ENCODE measurements at places on chromosomes 4 and X.
A peak's percentile ranks its signal among the peaks of the same experiment; 100 is the strongest.

DNA sequence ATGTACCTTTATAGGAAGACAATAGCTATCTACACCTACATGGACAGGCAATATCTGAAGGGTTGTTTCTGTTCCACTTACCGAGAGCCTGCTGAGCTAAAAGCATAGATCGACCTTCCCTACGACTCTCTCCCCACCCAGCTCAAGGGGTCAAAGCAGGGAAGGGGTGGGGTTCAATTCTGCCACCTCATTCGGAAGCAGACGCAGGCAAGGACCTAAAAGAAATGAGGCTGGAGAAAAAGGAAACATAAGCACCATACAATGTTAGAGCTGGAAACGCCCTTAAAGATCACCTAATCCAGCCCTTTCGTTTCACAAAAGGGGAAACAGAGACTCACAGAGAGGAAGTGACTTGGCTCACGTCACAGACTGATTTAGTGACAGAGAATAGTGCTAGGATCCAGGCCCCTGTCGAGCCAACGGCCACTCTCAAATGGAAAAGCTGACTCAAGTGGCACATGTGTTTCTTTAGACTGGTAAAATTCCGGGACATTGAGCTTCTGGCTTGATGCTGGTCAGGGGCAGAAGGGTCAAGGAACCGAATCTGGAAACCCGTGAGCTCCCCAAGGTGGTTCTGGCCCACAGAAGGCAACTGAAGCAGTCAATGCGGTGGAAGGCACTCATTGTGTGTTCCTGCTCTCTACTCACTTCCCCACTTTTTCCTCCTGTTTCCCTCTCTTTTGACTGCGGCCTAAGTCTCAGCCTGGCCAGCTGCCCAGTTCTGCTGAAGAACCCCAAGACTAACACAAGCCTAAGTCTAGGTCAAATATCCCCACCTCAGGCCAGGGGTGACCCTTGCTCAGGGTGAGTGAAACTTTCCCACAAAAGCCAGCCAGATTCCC, 7.5 kb downstream of the SEPTIN6 start:
- DNase-seq, result peak; percentile 46

DNA sequence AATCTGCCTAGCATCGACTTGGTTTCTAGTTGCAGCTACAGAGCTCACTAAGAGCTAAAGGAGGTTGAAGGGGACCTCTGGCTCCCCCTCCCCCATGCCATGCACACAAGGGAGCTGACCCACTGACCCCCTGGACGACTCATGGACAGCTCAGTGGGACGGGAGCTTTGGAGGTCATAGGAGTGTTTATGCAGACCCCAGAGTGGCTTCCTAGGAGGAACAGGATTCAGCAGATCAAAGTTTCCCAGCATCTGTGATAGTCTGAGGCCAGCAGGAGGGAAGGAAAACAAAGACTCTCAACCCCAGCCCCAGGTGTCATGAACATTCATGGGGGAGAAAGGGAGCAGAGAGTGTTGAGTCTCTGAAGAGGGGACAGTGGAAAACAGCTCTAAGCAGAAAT, 104.4 kb downstream of the ARSF start:
- no peak for DNase-seq

DNA sequence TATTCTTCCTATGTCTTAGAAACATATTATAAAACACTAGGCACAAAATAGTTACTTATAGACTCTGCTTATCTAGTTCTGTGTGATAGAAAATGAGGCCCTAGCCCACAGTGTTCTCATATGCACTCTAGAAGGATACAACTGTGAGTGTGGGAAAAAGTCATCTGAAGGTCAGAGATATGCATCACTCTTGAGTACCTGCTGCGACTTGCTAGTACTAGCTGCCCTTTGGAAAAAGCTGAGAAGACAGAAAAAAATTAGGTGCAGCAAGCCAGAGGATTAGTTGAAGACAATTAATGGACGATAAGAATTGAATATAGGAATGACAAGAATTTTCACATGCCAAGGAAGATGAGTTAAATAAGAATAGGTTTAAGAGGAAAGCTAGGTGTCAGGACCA, 61.3 kb downstream of the MTHFD2L start:
- no peak for DNase-seq

GRCh38 chrX:123713841-123714240, 19.0 kb downstream of the THOC2 start:
- no peak for DNase-seq

GRCh38 chrX:72305286-72306084, at the start of gene CITED1:
Gene CITED1 (minus strand): TSS chrX:72305914. CDS start chrX:72302869, 3,045 bp downstream.
- no peak for DNase-seq

DNA sequence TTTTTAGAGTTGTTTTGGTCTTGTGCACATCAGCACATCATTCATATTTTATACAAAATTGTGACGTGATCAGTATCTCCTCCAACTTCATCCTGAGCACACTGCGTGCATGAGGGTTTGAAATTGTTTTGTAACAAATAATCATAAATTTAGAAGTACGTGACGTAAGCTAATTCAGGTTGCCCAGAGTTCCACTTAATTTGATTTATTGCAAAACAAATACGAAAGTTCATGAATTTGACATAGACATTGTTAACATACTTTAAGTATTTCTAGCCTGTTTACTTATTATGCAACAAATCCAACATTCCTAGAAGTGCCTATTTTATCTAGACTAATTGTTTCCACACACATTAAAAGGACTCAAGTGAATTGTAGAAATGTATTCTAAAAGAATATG, 48.3 kb downstream of the MAP7D3 start:
- no peak for DNase-seq

DNA sequence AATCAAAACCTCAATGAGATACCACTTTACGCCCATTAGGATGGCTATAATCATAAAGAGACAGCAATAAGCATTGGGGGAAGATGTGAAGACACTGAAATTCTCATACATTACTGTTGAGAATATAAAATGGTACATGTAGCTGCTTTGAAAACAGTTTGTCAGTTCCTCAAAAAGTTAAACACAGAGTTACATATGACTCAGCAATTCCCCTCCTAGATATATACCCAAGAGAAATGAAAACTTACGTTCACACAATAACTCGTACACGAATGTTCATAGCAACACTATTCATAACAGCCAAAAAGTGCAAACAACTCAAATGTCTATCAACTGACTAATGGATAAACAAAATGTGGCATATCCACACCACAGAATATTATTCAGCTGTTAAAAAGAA, 36.6 kb downstream of the PHF8 start:
- no peak for DNase-seq

- DNase-seq, result no peak
Observed at GRCh38 chr4:156898373-156899117, 73.1 kb downstream of the PDGFC start.

- DNase-seq, result no peak
Observed at GRCh38 chr4:100881283-100881682, 363.5 kb upstream of the EMCN start.

- no peak for DNase-seq
Observed at GRCh38 chrX:118000518-118000917, 116.1 kb downstream of the KLHL13 start.

- DNase-seq, result no peak
Observed at GRCh38 chrX:101230636-101231035, 11.1 kb downstream of the DRP2 start.

GRCh38 chrX:13007519-13008188, 32.7 kb downstream of the TMSB4X start:
- DNase-seq, result no peak

DNA sequence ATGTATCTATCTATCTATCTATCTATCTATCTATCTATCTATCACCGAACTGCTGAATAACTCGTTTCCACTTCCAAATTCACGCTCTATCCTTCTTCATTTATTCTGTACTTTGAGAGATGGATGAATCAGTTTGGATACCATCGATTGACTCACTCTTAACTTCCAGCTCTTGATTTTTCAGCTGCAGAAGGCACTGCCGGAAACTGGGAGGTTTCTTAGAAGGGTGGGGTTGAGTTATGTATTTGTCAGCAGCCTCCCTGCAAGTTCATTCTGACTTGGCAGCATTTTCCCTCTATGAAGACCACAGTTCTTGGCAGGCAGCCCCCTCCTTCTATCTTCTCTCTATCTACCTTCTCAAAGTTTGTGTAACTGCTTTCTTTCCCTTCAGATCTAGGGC, 112.0 kb upstream of the MAGEB18 start:
- no peak for DNase-seq

DNA sequence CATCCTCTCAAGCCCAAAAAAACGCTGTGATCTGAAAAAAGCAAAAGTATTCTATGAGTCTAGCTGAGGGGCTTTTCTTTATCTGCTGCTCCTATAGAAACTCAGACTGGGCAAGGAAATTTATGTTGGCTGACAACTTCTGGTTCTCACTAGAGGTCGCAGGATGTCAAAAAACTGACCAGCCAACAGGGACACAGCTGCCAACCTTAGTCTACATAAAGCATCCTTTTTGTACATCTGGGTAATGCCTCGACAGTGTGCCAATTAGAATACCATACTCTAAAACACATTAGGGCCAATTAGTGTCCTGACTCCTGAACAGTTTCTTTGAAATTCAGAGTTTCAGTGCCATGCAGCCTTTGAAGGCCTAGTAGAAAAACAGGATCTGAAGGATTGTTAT, 8.8 kb upstream of the TLL1 start:
- no peak for DNase-seq

DNA sequence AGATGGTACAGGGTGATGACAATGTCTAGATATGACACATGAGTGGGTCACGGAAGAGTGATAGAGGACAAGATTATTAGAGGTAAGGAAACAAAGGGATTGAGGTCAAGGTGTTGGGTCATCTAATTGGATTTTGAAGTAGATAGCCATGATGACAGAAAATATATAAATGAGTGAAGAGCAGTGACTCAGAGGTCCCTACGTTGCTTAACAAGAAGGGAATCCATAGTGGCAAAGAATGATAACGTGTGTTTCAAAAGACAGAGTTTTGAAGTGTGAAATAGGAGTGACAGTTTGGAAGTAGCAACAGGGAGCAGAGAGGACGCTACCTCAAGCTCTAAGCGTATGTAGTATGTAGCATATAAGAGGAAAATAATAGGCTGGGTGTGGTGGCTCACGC, 22.2 kb upstream of the CAMK2D start:
- DNase-seq, result no peak

- no peak for DNase-seq
Observed at GRCh38 chr4:148205476-148205875, 236.7 kb downstream of the NR3C2 start.

DNA sequence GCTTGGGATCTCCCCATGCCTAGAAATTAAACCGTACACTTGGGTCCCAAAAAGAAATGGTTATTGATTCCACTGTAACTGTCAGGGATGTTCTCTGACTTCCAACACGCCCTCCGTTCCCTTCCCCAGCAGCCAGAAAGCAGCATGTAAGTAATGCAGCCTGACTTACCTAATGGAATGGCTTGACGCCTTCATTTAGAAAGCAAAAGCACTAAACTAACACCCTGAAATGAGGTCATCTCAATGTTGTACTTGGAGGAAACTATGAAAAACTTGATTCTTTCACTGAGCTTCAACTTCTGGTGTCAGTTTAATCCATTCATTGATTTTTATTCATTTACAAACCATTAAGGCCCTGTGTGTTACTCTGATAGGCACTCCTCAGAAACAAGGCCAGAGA, 110.8 kb upstream of the NOCT start:
- no peak for DNase-seq

GRCh38 chr4:145012841-145013240, 85.2 kb downstream of the ANAPC10 start:
- DNase-seq, result no peak

DNA sequence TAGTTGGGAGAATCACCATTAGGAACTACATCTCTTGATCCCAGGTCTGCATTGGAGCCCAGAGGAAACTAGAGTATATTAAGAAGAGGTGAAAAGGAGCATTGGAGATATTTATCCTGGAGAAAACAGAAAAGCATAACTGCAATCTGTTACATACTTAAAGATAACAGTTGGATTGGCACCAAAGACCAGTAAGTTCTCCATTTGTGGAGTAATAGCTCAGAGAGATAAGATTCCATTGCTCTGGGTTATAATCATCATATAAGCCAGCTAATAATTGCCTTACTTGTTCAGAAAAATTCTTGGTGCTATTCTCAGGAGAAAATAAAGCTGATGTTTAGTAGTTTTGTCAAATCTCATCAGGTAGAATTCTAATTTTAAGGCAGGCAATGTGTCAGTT, 20.6 kb downstream of the GRPR start:
- no peak for DNase-seq

- DNase-seq, result no peak
Observed at GRCh38 chr4:141174457-141174856, 41.2 kb upstream of the RNF150 start.

- no peak for DNase-seq
Observed at GRCh38 chr4:123477711-123478209, 81.2 kb downstream of the SPRY1 start.

- DNase-seq, result no peak
Observed at GRCh38 chr4:8355306-8355705, 85.2 kb downstream of the ACOX3 start.

GRCh38 chrX:17588303-17588702, 149.0 kb upstream of the SCML1 start:
- no peak for DNase-seq

DNA sequence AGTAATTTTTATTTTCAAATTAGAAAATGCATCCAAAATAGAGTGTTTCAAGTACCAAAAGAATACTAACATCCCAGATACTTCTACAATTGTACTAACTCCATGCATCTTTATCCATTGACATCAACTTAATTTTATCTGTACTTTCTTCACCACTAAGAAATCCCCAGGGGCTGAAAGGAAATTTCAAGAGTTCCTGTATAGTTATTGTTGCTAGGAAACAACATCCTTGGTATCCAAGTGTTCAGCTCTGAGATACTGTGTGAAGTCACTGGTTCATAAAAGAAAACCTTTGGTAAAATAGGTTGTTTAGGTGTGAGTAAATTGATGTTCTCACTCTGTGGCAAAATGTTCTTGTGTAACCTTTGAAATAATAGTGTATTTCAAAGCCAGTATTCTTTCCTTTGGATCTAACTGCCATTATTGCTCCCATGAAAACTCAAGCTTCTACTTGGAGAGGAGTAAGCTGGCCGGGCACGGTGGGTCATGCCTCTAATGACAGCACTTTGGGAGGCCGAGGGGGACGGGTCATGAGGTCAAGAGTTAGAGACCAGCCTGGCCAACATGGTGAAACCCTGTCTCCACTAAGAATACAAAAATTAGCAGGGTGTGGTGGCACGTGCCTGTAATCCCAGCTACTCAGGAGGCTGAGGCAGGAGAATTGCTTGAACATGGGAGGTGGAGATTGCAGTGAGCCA, 72.9 kb downstream of the COMMD8 start:
- no peak for DNase-seq

DNA sequence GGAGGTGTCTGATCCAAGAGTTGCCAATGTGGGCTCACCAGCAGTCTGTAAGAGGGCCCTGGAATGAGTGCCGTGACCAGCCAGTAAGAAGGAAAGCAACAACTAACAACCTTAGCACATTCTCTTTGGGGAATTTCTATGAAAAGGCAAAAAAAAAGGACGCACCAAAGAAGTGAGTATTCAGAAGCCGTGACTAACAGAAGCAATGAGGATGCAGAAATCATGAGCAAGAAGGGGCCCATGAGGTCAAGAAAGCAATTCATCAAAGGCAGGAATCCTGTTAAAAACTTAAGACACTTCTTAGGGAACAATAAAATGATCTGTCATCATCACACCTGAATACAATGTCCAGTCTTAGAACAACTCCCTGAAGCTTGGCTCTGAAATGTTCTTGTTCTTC, 260.5 kb downstream of the RAPGEF2 start:
- no peak for DNase-seq

Data from K562 (cell line).